ENCODE measurements at places on chromosomes 16 and 17.

- peak; percentile 57 for DNase-seq
These were observed 856 bp downstream of the DNAJA2 start for GRCh38 chr16:46972429-46973206.

GRCh38 chr17:37662353-37662752 lies 19.1 kb upstream of the DDX52 start:
- DNase-seq: no peak

- no peak for DNase-seq
These were observed 8.0 kb downstream of the TEN1 start for GRCh38 chr17:75987041-75987440.

GRCh38 chr17:17403065-17403464 lies 73.7 kb upstream of the MED9 start:
- DNase-seq: no peak

DNA sequence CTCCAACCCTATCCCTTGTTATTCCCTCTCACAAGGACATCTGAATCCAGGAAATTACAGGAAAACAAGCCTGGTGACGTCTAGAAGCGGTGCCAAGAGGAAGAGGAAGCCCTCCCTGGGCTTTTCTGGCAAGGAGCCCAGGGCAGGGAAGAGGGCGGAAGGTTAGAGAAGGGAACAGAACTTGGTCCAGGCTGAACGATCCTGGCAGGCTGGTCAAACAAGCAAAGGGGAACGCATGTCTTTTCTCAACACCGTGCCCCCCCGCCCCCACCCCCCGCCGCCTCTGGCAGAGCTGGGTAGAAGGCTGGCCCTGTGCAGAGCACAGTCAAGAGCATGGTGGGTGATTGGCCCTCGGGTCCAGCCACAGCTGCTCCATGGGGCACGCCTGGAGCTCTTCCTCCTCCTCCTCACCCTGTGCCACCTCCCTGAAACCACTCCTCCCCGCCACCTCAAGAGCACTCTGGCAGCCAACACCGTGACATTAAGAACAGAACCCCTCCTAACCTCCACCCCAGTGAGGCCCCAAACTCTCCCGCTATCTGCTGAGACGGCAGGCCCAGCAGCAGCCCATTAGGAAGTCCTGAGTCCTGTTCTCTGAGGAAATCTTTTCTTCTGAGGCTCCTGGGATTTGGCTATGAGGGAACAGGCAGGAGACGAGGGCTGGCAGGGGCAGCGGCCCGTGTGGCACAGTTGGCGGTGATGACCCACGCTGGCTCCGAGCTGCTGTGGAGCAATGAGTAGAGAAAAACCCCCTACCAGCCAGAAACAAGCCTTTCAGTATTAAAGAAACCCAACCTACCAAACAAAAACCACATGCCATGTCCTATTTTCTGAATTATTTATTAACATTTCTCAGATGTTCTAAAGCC lies 7.3 kb downstream of the C16orf86 start:
- DNase-seq: peak; percentile 42

DNA sequence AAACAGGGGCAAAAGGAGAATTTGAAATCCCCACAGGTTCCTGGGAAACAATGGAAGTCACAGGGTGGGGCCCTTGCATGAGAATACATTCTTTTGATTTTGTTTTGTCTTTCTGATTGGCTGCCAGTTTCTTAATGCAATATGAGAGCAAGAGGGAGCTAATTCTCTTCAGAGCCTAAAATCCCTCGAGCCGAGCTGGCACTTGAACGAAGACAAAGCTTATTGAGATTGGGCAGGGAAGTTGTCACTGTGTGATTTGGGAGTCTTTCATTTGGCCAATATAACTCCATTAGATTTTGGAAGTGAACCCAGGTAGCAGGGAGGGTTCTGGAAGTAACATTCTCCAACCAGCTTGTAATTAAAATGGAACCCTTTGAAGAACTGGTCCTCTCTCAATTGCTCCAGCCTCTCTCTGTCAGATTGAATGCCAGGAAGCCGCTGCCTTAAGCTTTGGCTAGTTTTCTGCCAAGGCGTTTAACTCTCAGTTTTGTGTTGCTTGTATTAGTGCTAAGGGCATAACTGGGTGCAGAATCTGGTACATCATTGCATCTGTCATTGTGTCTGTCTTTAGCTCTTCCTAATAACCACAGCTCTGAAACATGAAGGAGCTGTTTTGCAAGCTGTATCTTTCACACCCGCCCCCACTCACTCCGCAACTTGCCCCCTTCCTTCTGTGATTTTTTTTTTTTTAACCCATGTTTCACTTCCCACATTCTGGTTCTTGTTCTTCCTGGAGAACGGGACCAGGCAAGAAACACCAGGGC lies 272.0 kb downstream of the MAF start:
- DNase-seq: no peak

GRCh38 chr16:5863071-5863606 lies 765.5 kb upstream of the EEF2KMT start:
- no peak for DNase-seq

GRCh38 chr17:3029213-3029913 lies 34.0 kb downstream of the OR1D5 start:
- no peak for DNase-seq

DNA sequence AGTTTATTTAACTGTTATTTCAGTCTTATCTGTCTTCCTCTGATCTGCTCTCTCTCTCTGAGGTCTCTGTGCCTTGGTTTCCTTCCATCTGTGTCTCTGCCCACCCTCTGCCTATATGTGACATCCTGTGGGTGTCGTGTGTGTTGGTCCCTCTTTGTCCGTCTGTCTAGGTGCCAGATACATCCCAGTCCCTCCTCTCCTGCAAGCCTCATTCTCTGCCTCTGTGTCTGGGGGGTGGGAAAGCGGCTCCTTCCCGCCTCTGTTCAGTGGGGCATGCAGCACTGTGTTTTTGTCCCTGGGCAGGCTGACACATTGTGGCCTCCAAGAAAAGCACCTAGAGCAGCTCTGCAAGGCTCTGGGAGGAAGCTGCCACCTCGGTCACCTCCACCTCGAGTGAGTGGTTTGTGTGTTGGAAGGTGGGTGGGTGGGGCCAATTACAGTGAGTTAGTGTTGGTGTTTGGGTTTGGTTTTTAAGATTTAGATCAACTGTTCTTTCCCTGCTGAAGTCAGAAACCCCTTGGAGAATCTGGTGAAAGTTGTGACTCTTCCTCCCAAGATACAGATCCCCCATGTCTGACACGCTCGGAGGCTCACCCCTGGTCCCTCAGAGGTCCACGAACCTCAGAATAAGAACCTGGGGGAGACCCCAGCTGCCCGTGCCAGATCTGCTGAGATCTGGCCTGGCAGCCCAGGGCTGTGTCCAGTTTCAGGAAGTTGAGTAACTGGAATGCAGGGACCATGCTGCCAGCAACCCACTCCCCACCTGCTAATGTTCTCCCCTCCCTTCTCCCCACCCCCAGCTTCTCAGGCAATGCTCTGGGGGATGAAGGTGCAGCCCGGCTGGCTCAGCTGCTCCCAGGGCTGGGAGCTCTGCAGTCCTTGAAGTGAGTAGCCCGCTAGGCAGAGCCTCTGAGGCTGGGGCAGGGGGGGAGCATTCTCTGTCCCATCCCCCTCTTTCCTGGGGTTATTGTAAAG lies 50.9 kb upstream of the CPNE2 start:
- no peak for DNase-seq

GRCh38 chr17:17749025-17749772 lies 67.9 kb downstream of the RAI1 start:
- DNase-seq: no peak

DNA sequence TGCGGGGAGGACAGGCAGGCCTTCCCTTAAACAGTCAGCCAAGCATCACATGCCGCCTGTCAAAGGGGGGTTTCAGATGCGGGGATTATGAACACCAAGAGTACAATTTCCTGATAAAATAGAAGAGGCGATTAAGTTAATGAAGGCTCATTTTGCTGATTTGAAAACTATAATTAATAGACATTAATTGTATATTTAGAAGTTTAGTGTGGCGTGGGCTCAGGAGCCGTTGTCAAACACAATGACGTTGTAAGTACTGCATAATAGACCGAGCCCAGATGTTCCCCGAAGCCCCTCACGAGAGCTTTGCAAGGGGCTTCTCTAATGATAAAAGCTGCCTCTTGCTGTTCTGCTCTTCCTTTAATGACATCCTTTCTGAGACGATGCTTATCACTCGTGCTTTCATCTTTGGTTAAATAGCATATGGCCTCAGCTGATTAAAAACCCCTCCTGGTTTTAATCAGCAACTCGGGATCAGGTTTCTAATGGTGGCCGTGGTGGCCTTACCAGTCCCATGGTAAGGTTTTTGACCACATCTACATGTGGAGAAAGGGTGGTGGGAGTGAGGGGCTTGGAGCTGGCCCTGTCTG lies 28.2 kb downstream of the SNX20 start:
- DNase-seq: no peak

- DNase-seq: no peak
These were observed 42.1 kb downstream of the ABHD15 start for GRCh38 chr17:29524692-29525091.

- peak; percentile 96 for DNase-seq
These were observed 15.9 kb downstream of the ARHGAP23 start for GRCh38 chr17:38444151-38444550.

- DNase-seq: no peak
These were observed 147.9 kb upstream of the NOL11 start for GRCh38 chr17:67569873-67570272.

DNA sequence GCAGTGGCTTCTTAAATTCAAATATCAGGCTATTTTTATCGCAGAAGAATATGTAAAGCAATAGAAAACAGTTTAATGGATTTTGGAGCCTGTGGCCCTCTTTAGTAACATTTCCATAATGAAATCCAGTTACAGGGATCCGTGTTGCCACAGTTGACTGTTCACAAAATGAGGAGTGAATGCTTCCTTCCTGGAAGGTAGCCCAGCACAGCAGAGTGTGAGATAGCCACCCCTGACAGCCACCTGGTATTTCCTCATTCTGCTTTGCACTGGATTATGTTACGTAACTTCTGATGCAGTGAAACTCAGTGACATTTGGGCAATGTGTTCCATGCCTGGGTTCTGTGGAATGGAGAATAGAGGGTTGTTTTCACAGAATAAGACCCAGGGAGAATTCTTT lies 517.2 kb downstream of the RBFOX1 start:
- no peak for DNase-seq

DNA sequence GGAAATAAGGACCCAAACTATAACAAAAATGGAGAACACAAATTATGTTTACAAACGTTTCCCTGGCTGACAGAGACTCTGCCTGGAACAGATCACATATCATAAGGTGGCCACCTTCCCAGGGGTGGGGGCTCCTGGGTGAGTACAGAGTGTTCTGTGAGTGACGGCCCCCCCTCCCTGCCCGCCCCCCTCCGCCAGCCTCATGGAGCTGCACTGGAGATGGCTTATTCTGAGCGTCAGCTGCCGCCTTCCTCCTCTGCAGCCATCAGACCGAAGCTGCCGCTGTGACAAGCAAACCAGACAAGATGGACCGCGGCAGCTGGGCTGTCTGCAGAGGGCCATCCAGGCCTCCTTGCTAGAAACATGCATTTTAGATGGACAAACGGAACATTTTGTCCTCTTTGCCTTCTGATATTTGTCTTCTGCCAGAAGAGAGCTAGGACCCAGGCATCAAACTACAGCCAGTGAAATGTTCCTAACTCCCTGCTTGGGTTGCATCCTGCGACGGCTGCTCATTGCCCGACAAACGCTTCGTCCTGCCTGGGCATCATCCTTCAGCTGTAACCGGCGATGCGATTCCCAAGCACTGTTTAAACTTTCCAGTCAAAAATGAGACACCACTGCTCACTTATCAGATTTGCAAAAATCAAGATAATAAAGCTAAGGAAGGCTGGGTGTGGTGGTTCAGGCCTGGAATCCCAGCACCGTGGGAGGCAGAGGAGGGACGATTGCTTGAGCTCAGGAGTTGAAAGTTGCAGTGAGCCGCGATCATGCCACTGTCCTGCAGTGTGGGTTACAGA lies 15.3 kb upstream of the RPTOR start:
- DNase-seq: no peak

GRCh38 chr17:76461765-76462555 lies 5.4 kb upstream of the AANAT start:
- DNase-seq: no peak

Data from Calu3 (cell line).